ENCODE measurements at places on chromosomes 5 and 9.

DNA sequence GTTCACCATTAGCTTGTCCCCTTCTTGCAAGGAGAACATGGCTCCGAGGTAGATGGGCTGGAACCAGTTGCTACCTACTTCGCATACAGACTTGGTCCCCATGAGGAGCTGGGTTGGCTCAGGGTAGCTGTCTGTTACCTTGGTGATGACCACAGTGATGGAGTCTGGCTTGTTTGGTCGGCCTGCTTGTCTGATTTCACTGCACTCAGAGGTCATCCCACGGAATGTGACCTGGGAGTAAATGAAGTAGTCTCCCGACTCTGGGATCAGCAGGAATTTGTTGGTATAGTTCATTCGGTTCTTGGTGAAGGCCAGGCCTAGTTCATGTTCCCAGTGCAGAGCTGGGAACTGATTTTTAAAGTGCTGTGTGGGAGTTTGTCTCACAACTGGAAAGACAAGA lies 15.3 kb downstream of the TNFSF15 start:
- no peak for DNase-seq

GRCh38 chr5:29161399-29162291 lies 2031.8 kb upstream of the CDH6 start:
- no peak for DNase-seq

GRCh38 chr9:69134412-69134811 lies 39.7 kb upstream of the TJP2 start:
- no peak for DNase-seq

DNA sequence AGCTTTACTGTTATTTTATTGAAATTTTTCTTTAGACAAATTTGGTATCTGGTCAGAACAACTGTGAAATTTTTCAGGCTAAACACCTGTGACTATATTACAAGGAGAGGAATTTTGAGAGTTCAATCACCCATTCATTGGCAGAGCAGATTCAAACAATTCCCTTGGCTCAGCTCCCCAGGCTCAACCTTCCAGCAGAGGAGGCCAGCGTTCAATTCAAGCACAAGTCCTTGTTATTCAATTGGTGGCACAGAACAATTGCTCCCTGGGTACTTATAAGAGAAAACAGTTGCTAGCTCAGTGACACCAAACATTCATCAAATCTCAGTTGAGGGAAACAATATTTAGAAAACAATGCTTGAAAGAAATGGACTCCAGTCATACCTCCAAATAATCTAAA lies 83.3 kb downstream of the SUSD1 start:
- no peak for DNase-seq

- no peak for DNase-seq
These were observed 12.1 kb downstream of the FTMT start for GRCh38 chr5:121863753-121864285.

DNA sequence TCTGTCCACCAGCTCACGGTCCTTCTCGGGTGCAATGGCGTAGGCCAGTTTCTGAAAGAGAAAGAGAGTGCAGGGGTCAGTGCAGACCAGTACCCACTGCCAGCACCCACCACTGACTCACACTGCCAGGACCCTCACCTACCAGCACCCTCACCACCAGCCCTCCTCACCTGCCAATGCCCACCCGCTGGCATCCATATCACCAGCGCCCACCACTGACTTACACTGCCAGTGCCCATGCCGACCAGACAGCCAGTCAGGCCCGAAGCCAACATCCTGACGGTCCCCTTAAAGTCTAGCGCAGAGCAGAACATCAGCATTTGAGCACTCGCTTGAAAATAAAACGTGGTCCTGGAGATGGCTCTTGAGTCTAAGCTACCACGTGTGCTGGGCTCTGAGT lies 44.3 kb downstream of the SLC6A3 start:
- DNase-seq: no peak

- DNase-seq: no peak
These were observed 42.6 kb downstream of the ADAMTS2 start for GRCh38 chr5:179302499-179303185.

All from stimulated activated CD8-positive, alpha-beta memory T cell treated with anti-CD3 and anti-CD28 coated beads, Interleukin-15, amount 100 ng/mL, for 4 hours (primary cell).